ENCODE measurements at places on chromosomes 12 and 14. TPM values are rescaled to one million over a fixed set of nuclear protein-coding genes. Genes with fewer than 3 reads are reported as not detected.

MUCL1 gene
- total RNA-seq: not detected

TMEM117 gene
- total RNA-seq: 3.8 TPM

FITM1 gene
- not detected for total RNA-seq

VPS37B gene
- 73.4 TPM for total RNA-seq

NTF3 gene
- total RNA-seq: 1.9 TPM

SYNE3 gene
- total RNA-seq: not detected

GEMIN2 gene
- total RNA-seq: 51.9 TPM

C12orf42 gene
- not detected for total RNA-seq

CPNE6 gene
- total RNA-seq: not detected

ZDHHC22 gene
- total RNA-seq: not detected

DNA sequence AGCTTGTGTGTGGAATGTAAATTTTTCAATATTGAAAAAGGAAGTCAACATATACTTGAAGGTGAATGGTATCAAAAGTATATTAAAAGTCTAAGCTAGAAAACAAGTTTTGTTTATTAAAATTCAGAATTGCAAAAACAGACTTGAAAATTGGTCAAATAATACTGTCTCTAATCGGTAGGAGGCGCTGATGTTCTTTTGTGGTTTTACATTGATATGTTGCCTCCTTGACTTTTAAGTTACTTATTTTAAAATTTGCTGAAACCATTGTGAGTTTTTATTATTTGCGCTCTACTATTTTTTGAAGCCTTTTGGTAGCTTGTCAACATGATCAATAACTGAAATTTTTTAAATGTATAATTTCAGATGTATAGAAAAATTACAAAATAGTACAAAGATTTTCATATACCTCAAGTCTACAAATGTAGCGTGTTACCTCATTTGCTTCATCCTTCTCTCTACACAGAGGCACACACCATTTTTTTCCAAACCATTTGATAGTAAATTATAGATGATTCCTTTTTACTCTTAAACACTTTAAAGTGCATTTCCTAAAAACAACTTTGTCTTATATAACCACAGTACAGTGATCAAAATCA, 6.9 kb downstream of the RTRAF start:
- no peak for DNase-seq

- DNase-seq: no peak
Measured at GRCh38 chr12:28925719-28926376, 223.2 kb upstream of the FAR2 start.

DNA sequence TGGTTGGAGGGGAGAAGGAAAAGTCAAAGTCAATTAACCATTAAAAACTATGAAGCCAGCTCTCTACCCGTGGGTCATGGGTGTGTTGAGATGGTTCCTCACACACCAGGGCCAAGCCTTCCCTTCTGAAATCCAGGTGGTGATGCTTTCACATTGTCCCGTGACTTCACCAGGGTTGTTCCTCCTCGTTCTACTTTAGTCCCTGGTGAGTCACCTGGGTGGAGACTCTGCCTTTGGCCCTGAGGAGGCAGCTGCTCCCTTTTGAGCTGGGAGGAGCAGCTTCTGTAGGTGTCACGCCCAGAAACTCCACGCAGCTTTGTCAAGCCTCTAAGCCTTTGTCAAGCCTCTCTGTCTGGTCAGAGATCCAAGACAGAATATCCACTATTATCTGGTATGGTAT, 348.3 kb downstream of the BMP4 start:
- DNase-seq: no peak

- DNase-seq: no peak
Measured at GRCh38 chr14:50020799-50021198, 95.6 kb downstream of the VCPKMT start.

GRCh38 chr12:20865873-20866272, 55.4 kb downstream of the SLCO1B3 start:
- no peak for DNase-seq

DNA sequence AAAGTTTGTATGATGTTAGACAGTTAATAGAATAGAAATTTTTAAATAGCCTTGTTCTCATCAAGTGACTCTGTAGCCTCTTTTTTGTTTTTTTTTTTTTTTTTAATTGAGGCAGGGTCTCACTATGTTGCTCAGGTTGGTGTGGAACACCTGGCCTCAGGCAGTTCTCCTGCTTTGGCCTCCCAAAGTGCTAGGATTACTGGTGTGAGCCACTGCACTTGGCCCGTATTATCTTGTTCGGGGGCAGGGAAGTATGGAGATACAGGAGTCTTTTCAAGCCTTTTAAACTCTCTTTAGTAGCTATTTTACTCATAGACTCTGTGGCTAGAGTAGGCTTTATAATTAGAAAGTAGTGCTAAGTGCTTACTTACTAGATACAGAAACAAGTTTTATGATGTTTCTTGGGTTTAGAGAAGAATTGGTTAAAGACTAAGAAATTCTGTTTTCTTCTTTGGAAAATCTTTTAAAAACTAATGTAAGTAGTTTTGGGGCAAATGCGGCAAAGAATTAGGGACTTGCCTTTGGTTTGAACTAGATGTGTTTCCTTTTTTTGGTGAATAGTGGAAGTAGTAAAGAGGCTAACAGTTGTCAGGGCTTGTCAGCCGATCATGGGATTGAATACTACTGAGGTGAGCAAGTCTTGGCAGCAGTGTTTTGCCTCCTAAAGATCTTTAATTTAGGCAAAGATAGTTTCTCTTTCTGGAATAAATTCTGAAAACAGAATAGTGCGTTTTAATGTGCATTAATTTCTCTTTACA, 31.3 kb downstream of the FBXO34 start:
- DNase-seq: no peak

GRCh38 chr14:64724578-64724930, 20.3 kb downstream of the PLEKHG3 start:
- no peak for DNase-seq

- DNase-seq: no peak
Measured at GRCh38 chr14:99246536-99247097, 25.4 kb downstream of the BCL11B start.

GRCh38 chr12:120984351-120984898, 6.1 kb downstream of the HNF1A start:
- DNase-seq: no peak

- DNase-seq: no peak
Measured at GRCh38 chr14:83491091-83491490, 1957.4 kb upstream of the SEL1L start.

GRCh38 chr12:795305-795704, 42.9 kb downstream of the WNK1 start:
- no peak for DNase-seq

- no peak for DNase-seq
Measured at GRCh38 chr12:116901612-116902011, 9.1 kb upstream of the FBXW8 start.

- no peak for DNase-seq
Measured at GRCh38 chr12:13179211-13180074, 17.1 kb upstream of the EMP1 start.

- DNase-seq: no peak
Measured at GRCh38 chr12:49871263-49871561, 28.3 kb upstream of the BCDIN3D start.

- DNase-seq: no peak
Measured at GRCh38 chr12:55687746-55688145, 20.0 kb downstream of the ITGA7 start.

- DNase-seq: no peak
Measured at GRCh38 chr12:106296179-106296877, 6.2 kb upstream of the TCP11L2 start.

DNA sequence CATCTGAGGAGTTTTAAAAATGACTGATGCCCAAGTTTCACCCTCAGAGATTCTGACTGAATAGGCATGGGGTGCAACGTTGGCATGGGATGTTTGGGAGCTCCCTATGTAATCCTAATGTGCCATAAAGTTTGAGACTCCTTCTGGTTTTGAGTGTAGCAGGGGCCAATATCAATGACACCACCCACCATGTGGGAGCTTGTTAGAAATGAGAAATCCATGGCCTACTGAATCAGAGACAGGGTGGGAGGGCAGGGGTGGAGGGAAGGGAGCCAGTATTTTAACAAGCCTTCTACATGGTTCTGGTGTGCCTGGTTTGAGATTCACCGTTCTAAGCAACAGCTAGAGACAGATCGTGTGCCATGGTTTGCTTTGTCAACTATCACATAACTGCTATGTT, 46.1 kb downstream of the VCPKMT start:
- DNase-seq: no peak

GRCh38 chr14:99685151-99685591, 1.1 kb downstream of the CYP46A1 start:
- no peak for DNase-seq

GRCh38 chr12:31117203-31118011, 43.7 kb downstream of the DDX11 start:
- no peak for DNase-seq

GRCh38 chr12:2267703-2268470, 215.1 kb downstream of the CACNA1C start:
- no peak for DNase-seq

DNA sequence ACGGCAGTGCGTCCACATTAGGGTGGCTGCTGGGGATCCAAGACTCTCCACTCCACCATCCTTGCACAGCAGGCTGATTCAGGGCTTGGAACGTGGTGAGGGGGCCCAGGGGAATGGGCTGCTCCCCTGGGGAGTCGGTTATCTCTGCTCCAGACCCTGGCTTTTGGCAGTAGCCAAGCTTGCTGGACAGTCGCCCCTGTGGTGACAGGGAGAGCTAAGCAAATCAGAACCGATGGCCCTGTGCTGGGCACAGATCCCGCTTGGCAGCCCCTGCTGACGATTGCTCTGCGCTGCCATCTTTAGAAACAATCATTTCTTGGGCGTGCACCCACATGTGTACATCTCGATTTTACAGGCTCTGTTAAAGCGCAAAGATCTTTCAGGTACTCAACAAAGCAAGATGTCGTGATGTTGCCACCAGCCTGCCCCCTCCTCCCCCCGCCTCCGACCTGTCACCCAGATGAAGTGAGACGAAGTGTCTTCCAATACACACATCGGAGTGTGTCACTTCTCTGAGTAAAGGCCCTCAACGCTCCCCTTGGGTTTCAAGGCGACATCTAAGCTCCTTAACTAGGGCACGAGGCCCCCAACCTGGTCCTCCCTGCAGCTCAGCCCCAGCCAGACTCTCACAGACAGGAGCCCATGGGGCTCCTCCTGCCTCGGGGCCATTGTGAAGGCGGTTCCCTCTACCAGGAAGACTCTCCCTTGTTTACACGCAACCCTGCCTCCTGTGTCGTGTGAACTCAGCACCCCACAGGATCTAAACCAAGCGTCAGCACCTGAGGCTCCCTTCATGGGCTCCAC, 55.6 kb downstream of the PITPNM2 start:
- DNase-seq: no peak

DNA sequence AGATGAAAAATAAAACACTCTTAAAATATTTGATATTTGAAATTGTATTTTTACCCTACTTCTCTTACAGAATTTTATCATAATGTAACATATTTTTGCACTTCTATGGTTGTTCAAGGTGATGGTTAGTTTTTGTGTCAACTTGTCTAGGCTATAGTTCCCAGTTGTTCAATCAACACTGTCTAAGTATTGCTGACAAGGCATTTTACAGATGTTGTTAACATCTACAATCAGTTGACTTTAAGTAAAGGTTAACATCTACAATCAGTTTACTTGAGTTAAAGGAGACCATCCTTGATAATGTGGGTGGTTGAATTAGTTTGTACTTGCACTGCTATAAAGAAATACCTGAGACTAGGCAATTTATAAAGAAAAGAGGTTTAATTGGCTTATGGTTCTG, 206.5 kb downstream of the AEBP2 start:
- DNase-seq: no peak

GRCh38 chr12:56317675-56318074, 1.9 kb upstream of the CNPY2 start:
- DNase-seq: no peak

GRCh38 chr14:65492266-65492665, 79.7 kb downstream of the FUT8 start:
- no peak for DNase-seq

DNA sequence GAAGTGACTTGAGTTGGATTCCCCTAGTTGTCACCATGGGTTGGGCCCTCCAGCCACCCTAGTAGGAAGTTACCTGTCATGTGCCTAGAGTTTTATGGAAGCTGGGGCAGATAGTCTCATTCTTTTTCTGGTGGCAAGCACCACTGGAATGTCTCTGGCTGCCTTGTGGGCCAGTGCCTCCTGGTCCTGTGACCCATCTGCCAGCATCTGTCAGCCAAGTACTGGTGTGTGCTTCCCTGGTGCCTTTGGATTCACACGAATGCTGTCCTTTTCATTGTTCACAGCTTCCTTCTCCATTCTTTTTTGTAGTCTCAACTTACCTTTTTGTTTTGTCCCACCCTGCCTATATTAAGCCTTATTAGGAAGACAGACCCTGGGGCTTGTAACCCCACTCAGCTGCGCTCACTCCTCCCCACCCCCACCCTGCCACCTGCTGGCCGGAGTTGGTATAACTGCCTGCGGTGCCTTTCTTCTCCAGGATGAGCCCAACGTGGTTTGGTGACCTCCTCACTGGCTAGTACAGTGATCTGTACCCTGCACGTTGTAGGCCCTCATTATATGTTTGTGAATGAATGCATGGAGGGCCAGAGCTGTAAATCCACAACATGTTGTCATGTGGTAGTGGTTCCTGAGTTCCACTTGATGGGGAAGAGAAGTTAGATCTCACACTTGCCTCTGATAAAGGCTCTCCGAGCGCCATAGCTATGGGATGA, 125.7 kb downstream of the TSPAN9 start:
- no peak for DNase-seq

DNA sequence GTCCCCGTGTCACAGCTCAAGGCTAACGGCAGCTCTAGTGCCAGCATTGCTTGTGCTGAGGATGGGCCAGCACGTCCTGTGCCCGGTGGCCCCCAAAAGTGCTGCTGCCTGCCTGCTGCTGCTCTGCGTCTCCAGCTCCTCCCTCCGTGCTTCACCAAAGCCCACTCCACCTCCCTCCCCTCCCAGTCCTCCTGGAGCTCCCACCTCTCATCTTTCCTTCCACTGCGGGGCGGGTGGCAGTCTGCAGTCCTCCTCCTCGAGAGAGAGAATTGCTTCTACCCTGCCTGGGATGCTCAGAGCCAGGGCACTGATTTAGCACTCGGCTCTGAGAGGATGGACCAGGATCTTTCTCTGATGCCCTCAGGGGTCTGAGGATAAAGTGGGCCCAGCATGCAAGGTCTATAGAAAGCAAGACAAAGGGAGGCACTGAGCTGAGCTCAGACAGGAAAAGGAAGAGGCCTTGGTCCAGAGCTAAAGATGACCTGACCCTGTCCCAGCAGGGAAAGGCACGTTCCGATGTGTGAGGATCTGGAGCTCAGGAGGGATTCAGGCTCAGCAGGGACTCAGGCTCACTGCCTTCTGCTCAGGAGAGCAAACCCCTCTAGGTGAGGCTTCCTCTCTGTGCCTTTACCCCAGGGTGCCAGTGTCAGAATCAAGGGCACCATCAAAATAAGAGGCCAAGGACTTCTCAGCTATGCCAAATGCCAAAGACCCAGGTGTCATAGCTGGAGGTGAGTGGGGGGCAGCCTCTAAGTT, 113.1 kb upstream of the FKBP4 start:
- DNase-seq: no peak

- no peak for DNase-seq
Measured at GRCh38 chr12:51323966-51324895, at the start of gene BIN2. BIN2 (minus strand) TSS chr12:51324174; CDS start chr12:51324102, 72 bp downstream.

Measured in epithelial cell of proximal tubule (primary cell).